Immature natural killer cell (primary cell): ENCODE measurements at places on chromosomes 13 and 19. TPM values are rescaled to one million over a fixed set of nuclear protein-coding genes. Genes with fewer than 3 reads are reported as not detected.

RGCC gene
- 8.5 TPM for polyA plus RNA-seq

CYP2F1 gene
- not detected for polyA plus RNA-seq

DNA sequence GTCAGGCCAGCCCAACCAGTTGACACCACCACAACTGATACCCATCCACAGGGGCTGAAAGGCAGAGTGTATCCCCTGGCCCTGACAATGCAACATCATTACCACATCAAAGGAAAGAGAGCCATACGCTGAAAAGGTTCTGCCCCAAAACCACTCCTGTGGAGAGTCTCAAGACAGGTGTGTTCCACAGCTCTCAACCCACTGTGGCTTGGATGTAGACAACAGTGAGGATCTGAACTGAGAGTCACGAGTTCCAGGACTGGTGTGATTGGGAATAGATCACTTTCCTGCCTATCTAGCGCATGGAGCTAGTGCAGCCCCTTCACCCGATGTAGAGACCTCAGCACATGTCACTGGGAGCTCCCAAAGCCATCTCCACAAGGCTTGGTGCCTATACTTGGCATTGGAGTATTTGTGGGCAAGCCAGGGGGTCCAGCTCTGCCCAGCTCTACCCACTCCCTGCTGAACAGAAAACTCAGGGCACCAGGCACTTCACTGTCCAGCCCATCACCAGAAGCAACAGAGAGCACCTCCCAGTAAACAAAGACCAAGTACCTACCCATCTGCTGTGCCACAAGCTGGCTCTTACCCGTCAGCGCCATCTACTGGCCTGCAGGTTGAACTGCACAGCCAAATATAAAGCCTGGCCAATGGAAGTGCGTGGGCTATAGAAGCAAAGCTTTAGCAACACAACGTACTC is 579.5 kb downstream of the UQCRFS1 start:
- peaks cover 3% of the 10 kb centered on the region for H3K27me3 ChIP-seq
- no peaks in the 10 kb centered on the region for H3K36me3 ChIP-seq
- H3K27ac ChIP-seq = peak overlapping the region; percentile 88
- H3K4me3 ChIP-seq = peak overlapping the region; percentile 49

NCAN gene
- not detected for polyA plus RNA-seq

- no peak overlapping the region for H3K4me3 ChIP-seq
- no peak overlapping the region for H3K27ac ChIP-seq
- peaks cover 71% of the 10 kb centered on the region for H3K4me1 ChIP-seq
- no peak for DNase-seq
- no peaks in the 10 kb centered on the region for H3K36me3 ChIP-seq
Observed at GRCh38 chr13:27151798-27152599, 19.6 kb downstream of the USP12 start.

ALKBH6 gene
- polyA plus RNA-seq = 27.2 TPM

- no peak for DNase-seq
- peak overlapping the region; percentile 81 for H3K27ac ChIP-seq
- H3K4me1 ChIP-seq = peaks cover 94% of the 10 kb centered on the region
Observed at GRCh38 chr19:18843960-18844359, 12.2 kb downstream of the UPF1 start.

LILRB1 gene
- 4.7 TPM for polyA plus RNA-seq

ZNF569 gene
- 8.6 TPM for polyA plus RNA-seq

SCN1B gene
- 0.58 TPM for polyA plus RNA-seq

THSD1 gene
- not detected for polyA plus RNA-seq

ZNF835 gene
- 4.0 TPM for polyA plus RNA-seq

ZNF296 gene
- polyA plus RNA-seq = 4.0 TPM

- no peak for DNase-seq
- no peaks in the 10 kb centered on the region for H3K36me3 ChIP-seq
- peaks cover 4% of the 10 kb centered on the region for H3K27me3 ChIP-seq
- peaks cover 38% of the 10 kb centered on the region for H3K4me1 ChIP-seq
- H3K4me3 ChIP-seq = no peak overlapping the region
Observed at GRCh38 chr13:43039966-43040365, 16.6 kb downstream of the DNAJC15 start.

- DNase-seq = no peak
- H3K4me1 ChIP-seq = peaks cover 2% of the 10 kb centered on the region
- no peaks in the 10 kb centered on the region for H3K36me3 ChIP-seq
Observed at GRCh38 chr19:53961523-53962356, 997 bp upstream of the CACNG8 start.

DCUN1D2 gene
- 7.6 TPM for polyA plus RNA-seq

GRCh38 chr13:29905845-29906244 is 55.4 kb upstream of the UBL3 start:
- DNase-seq = no peak
- H3K36me3 ChIP-seq = no peaks in the 10 kb centered on the region
- H3K4me3 ChIP-seq = no peak overlapping the region
- no peak overlapping the region for H3K27ac ChIP-seq

GRCh38 chr19:43594081-43594697 is 1.7 kb downstream of the IRGQ start:
- DNase-seq = no peak
- peak overlapping the region; percentile 62 for H3K27ac ChIP-seq
- H3K4me3 ChIP-seq = peak overlapping the region; percentile 68
- H3K36me3 ChIP-seq = no peaks in the 10 kb centered on the region
- H3K4me1 ChIP-seq = peaks cover 43% of the 10 kb centered on the region
- H3K27me3 ChIP-seq = peaks cover 16% of the 10 kb centered on the region

NKG7 gene
- 7,925 TPM for polyA plus RNA-seq

DNA sequence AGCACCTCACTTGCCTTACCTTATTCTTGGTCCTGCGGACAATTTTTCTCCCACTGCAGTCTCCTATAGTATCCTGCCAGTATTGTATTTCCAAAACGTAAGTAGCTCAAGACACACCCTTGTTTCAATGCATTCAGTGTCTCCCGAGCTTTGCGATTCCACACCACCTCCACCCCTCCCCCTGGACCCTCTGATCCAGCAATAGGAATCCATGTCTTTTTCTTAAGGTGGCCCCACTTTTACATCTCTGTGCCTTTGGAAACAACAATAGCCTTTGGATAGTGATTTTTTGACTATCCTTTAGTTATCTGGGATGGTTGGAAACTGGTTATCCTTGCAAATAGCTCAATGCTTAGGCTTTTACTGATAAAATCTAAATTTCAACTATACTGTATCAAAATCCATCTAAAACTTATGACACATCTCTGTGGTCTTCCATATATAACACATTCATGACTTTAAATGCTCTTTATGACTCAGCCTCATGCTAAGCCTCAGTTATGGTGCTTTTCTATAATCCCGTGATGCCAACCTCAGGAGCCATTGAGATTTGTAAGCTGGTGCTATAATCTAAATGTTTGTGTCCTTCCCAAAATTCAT is 27.1 kb downstream of the FAM216B start:
- H3K4me1 ChIP-seq = no peaks in the 10 kb centered on the region
- DNase-seq = no peak
- H3K27ac ChIP-seq = no peak overlapping the region
- peaks cover 2% of the 10 kb centered on the region for H3K27me3 ChIP-seq

ZNF83 gene
- polyA plus RNA-seq = 8.3 TPM

IRGC gene
- 0.13 TPM for polyA plus RNA-seq

OR7D2 gene
- polyA plus RNA-seq = not detected

ADGRE1 gene
- 0.54 TPM for polyA plus RNA-seq

GRCh38 chr19:3979289-3979673 is 6.0 kb downstream of the EEF2 start:
- H3K4me1 ChIP-seq = peaks cover 18% of the 10 kb centered on the region
- no peaks in the 10 kb centered on the region for H3K36me3 ChIP-seq
- peaks cover 36% of the 10 kb centered on the region for H3K27me3 ChIP-seq
- DNase-seq = no peak

DNA sequence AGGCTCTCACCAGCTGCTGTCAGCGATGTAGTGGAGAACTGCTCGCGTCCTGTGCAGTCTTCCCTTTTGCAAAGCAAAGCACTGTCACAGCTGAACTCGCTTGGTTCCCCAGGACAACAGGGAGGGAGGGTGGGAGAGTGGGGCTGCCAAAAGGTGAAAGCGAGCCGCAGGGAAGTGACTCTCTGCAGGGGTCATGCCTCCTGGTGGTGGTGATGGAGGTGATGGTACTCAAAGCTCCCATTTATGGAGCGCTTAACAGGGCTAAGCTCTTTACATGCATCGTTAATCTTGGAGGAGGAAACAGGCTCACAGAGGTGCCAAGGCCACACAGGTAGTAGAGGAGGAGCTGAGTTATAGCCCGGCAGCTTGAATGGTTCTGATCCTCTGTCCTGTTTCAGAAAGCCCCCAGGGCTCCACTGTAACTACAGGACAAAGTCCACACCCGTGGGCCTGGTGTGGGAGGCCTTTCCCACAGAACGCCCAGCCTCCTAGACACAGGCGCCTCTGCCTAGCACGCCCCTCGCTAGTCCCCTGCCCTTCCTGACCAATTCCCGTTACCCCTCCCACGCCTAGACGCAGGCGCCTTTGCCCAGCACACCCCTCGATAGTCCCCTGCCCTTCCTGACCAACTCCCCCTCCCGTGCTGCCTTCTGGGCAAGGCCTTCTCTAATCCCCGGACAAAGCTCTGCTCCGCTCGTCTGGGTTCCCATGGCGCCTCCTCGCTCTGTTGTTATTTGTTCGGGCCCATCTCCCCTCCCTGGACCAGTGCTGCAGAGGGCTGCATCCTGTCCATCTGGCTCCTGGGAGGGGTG is 10.7 kb downstream of the PPP1R37 start:
- DNase-seq = no peak
- no peaks in the 10 kb centered on the region for H3K36me3 ChIP-seq
- H3K4me3 ChIP-seq = peak overlapping the region; percentile 43
- H3K4me1 ChIP-seq = peaks cover 55% of the 10 kb centered on the region
- peak overlapping the region; percentile 85 for H3K27ac ChIP-seq
- peaks cover 2% of the 10 kb centered on the region for H3K27me3 ChIP-seq

ZNF135 gene
- not detected for polyA plus RNA-seq

MEDAG gene
- polyA plus RNA-seq = not detected

GRCh38 chr13:79593121-79593520 is 112.2 kb downstream of the NDFIP2 start:
- no peak overlapping the region for H3K27ac ChIP-seq
- no peak for DNase-seq
- H3K4me3 ChIP-seq = no peak overlapping the region
- H3K4me1 ChIP-seq = no peaks in the 10 kb centered on the region
- no peaks in the 10 kb centered on the region for H3K36me3 ChIP-seq

ZNF729 gene
- not detected for polyA plus RNA-seq

DNA sequence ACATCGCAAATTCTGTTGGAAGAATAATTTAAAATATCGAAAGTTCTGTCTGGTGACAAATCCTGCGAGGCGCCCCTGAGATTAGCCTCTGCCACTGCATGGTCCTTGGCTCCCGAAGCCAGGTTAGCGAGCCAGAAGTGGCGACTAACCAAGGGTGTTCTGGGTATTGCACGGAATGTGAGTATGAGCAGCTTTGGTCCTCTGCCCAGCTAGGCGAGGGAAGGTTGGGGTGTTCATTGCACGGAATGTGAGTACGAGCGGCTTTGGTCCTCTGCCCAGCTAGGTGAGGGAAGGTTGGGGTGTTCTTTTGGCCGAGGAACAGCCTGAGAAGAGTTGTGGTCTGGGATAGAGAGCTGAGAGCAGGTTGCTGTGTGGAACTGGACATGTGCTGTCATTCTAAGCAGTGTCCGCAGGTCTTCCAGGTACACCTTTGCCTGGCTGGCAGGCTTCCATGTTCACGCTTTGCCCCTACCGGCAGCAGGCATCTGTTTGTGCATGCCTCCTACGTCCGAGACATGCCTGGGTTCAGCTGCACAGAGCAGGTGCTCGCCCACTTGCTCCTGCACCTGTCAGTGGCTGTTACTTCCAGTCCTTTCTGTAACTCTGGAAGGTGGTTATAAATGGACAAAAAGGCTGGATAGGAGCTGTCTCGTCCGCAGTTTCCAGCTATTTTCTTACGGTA is 18.3 kb upstream of the TEX29 start:
- no peak for DNase-seq
- H3K27me3 ChIP-seq = peaks cover 3% of the 10 kb centered on the region
- H3K27ac ChIP-seq = no peak overlapping the region
- H3K4me3 ChIP-seq = no peak overlapping the region
- H3K4me1 ChIP-seq = peaks cover 24% of the 10 kb centered on the region

SLC17A7 gene
- not detected for polyA plus RNA-seq

MATK gene
- polyA plus RNA-seq = 436 TPM

GRCh38 chr13:105908586-105908985 is 626.9 kb downstream of the EFNB2 start:
- H3K27ac ChIP-seq = no peak overlapping the region
- H3K27me3 ChIP-seq = peaks cover 3% of the 10 kb centered on the region
- peaks cover 18% of the 10 kb centered on the region for H3K4me1 ChIP-seq
- H3K4me3 ChIP-seq = peak overlapping the region; percentile 54
- DNase-seq = peak; percentile 6

DNA sequence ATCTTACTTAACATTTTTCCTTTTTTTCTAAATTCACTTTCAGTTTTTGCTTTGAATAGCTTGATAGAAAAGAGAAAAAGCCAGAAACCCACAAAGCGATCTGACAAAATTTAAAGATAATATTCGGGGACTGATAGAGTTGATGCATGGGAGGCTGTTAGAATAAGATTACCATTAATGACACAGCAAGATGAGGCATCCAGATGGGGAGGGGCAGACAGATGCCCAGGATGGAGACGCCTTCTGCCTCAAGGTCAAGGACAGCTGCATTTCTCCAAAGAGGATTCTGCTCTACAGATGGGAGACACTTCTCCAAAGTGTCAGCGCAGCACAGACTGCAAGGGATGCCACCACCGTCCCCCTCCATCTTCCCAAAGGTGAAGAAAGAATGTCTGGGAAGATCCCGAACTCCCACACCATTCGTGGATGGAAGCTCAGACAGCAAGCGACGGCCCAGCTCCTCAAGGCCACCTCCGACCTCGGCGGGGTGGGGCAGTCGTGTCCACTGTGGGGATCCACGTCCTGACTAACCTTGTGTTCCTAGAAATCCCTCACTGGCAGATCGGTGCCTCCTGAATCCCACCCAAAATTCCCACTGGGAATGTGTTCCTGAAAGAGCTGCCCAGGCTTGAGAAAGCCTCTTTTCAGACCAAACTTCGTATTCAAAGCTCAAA is 32.9 kb downstream of the NAXD start:
- peak overlapping the region; percentile 35 for H3K27ac ChIP-seq
- no peak overlapping the region for H3K4me3 ChIP-seq
- peaks cover 12% of the 10 kb centered on the region for H3K36me3 ChIP-seq
- DNase-seq = no peak

KANK2 gene
- not detected for polyA plus RNA-seq

DNA sequence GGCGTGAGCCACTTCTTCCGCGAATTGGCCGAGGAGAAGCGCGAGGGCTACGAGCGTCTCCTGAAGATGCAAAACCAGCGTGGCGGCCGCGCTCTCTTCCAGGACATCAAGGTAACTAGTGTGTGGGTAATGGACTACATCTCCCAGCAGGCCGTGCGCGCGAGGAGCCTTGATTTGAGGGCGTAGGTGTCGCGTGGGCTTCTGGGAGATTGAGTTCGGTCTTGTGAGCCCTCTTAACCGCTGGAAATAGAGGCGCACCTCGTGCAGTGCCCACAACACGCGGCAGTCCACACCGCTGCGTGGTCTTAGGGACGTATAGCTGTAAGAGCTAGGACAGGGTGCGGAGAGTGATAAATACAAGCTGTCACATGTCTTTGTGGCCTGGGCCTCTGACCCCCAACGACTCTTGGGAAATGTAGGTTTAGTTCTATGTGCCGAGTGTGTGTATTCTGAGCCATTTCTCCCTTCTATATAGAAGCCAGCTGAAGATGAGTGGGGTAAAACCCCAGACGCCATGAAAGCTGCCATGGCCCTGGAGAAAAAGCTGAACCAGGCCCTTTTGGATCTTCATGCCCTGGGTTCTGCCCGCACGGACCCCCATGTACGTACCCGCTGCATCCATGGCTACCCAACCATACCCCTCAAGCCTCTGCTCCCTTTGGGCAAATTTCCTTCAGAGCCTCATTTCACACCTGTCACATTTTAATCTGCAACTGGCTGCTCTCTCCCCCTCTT is 864 bp downstream of the FTL start:
- peak; percentile 83 for DNase-seq
- H3K4me3 ChIP-seq = peak overlapping the region; percentile 98
- H3K27me3 ChIP-seq = peaks cover 20% of the 10 kb centered on the region
- peaks cover 54% of the 10 kb centered on the region for H3K4me1 ChIP-seq
- H3K36me3 ChIP-seq = no peaks in the 10 kb centered on the region
- H3K27ac ChIP-seq = peak overlapping the region; percentile 97
